Mucosa of descending colon (tissue), 3 donors: ENCODE measurements at places on chromosomes 5 and 9.

DNA sequence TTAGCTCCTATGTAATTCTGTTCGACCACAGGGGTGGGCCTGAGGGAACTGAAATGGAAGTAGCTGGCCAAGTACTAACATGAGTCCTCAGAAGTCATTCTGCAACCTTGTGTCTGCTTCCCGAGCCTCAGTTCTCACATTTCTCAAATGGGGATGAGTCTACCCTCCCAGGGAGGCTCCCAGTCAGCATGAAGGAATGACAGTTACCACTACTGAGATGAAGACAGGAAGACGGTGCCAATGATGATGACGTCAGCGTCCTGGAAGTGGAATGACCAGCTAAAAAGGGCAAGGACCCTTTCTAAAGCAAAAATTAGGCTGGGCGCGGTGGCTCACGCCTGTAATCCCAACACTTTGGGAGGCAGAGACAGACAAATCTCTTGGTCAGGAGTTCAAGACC is 6.8 kb downstream of the PIP5KL1 start:
- DNase-seq, result no peak

- no peak for DNase-seq
These were observed 21.9 kb downstream of the SEMA4D start for GRCh38 chr9:89475891-89476440.

DNA sequence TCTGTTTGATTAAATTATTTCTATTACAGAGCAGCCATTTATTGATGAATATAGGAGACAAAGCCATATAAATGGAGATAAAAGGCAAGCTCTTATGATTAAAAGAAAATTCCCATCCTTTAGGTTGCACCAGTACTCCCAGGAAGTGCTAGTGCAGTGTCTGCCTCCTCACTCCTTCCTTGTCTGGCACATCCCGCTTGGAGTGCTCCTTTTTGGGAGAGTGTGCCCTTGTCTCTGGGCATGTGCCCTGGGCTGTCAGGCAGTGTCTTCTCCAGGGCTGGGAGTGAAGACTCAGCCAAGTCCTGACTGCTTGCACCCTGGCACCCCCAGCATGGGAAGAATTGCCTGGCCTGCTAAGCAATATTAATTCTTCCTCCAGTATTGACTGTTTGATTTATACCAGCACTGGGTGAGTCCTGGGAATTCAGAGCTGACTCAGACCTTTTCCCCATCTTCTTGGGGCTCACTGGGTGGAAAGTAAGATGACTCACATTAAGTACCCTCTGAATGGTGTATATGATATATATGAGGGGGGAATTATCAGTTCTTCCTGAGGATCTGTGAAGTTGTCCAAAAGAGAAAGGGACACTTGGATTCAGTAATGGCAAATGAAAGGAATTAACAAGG is 62.1 kb downstream of the ZSWIM6 start:
- DNase-seq, result no peak

GRCh38 chr5:56375011-56375410 is 141.9 kb upstream of the ANKRD55 start:
- DNase-seq, result no peak

- DNase-seq, result peak; percentile 44
These were observed 288.7 kb downstream of the DOCK8 start for GRCh38 chr9:503326-503725.

GRCh38 chr9:17520268-17521064 is 58.4 kb upstream of the SH3GL2 start:
- DNase-seq, result no peak

DNA sequence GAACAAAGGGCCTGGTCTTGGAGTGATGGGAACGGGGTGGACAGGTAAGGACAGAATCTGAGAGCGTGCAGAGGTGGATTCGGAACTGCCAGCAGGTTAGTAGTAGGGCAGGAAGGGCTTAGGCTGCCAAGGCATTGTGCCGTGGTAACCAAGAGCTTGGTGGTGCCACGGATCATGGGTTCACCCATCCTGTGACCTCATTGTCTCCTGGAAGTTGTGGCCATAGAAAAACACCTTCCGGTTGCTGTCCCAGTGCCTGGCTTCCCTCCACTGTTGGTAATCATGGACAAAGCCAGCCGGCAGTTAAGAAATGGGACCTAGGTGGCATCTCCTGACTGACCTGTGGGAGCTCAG is 42.5 kb upstream of the CFAP157 start:
- no peak for DNase-seq

- no peak for DNase-seq
These were observed 43.0 kb downstream of the AP3S1 start for GRCh38 chr5:115884704-115885103.

GRCh38 chr5:140075371-140075770 is 32.3 kb upstream of the NRG2 start:
- no peak for DNase-seq

DNA sequence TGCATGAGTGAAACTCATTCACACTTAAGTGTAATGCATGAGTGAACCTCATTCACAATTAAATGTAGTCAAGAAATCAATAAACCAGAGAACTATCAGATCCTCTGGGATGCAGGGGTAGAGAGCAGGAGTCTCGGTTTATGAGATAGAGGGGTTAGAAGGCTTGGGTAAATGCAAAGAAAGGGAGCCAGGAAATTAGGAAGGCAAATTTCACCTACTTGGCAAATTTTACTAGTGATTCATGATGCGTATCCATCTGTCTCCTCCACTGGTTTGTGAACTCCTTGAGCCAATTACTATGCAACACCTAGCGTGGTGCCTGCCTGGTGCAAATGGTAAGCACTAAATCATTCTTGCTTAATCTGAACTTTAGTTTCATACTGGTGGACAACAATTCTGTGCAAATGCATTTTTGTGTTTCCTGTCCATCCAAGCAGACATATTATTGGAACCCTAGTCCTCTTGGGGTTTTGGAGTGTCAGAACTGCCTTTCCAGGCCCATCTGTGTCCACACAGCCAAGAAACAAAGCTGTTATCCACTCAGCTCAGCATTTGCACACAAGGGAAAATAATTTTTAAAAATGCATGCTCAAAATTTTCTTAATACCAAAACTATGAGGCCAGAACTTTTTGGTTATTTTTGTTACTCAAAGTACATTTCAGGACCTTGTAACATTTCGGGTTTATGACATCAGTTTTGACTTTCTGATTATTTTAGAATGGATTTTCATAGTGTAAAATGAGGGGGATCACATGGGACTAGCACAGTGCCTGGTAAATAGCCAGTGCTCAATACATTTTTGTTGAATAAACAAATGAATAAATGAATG is 5.2 kb downstream of the HAPLN1 start:
- no peak for DNase-seq

DNA sequence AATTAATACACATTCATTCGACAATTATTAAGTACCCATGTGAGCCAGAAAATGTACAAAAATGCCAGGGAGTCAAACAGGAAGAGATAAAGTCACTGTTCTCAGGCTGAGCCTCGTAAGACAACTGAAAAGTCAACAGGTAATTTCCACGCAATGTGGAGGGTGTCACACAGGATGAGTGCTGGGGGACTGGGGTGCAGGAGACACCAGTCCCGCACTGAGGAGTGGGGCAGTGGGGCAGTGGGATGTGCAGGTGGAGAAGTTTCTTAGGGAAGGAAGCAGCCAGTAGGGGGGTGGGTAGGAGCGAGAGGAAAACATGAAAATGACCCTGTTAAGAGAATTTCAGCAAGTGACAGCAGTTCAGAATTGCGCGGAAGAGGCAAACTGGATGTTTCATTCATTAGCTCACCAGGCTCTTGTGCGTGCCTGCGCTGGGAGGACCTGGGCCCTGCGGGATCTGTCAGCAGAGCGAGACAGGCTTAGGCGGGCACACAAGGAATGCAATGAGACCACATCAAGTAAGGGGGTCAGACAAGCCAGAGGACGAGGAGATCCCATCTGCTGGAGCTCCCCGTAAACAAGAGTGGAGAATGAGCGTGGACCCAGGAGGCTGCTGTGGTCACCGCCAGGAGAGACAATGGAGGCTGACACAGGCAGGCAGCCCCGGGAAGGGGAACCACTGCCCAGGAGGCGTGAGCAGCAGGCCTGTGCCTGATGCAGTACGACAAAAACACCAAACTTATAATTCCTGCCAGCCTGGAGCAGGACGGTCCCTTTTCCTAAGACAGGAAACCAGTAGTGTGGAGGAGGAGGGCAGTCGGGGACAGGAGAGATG is 21.0 kb downstream of the CAMSAP1 start:
- no peak for DNase-seq

- no peak for DNase-seq
These were observed 219.8 kb upstream of the C9orf72 start for GRCh38 chr9:27792971-27793689.

DNA sequence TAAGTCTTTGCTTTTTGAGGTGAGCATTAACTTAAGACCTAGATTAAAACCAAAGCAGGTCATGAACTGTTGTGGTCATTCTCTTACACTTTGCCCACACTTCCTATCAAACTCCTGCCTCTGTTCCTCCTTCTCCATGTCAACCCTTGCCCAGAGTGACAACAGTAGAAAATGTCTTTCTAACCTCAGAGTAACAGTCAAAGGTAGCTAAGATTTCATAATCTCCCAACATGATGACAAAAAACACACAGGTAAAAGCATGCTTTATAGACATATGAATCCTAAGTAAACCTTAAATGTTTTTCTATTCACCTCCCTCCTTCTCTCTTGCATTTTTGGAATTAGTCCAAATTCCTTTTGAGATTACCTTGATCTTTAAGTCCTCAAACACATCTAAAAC is 422.3 kb downstream of the SPATA31D1 start:
- no peak for DNase-seq

DNA sequence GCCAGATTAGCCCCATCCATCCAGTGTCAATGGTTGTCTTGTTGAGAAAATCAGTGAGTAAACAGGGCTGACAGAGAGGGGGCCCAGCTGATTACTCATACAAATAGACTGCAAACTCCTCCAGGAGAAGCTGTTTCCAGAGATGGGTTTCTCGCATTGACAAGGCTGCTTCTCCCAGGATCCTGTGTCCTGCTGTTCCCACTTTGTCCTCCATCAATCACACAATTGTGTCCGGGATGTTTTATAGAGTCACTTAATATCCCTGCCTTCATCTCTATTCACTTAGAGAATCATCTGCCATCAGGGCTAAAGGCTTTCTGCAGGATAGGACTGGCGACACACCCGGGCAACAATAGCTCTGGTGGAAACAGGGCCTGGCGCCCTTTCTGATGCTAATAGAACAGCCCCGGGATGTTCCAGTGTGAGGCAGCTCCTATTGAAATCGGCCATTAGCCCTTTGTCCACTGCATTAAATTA is 71.7 kb upstream of the TBCA start:
- no peak for DNase-seq

- no peak for DNase-seq
These were observed 39.0 kb upstream of the OSMR start for GRCh38 chr5:38806775-38807258.

DNA sequence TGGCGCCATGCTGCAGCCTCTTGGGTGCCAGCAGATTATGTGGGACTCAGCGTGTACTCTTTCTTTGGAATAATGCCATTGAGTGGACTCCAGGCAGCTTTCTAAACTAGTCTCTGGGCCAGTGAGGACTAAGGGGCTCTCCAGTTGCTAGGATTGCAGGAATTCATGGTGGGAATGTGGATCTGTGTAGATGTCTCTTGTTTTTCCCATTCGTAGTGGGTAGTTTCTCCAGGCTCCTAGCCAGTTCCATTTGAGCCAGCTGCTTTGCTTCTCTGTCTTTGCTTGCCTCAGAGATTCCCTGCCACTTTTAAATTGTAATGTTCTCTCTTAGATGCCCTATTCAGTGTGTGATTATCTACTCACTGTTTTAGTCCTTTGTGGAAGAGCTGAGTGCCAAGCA is 42.6 kb downstream of the SLF1 start:
- DNase-seq, result no peak

DNA sequence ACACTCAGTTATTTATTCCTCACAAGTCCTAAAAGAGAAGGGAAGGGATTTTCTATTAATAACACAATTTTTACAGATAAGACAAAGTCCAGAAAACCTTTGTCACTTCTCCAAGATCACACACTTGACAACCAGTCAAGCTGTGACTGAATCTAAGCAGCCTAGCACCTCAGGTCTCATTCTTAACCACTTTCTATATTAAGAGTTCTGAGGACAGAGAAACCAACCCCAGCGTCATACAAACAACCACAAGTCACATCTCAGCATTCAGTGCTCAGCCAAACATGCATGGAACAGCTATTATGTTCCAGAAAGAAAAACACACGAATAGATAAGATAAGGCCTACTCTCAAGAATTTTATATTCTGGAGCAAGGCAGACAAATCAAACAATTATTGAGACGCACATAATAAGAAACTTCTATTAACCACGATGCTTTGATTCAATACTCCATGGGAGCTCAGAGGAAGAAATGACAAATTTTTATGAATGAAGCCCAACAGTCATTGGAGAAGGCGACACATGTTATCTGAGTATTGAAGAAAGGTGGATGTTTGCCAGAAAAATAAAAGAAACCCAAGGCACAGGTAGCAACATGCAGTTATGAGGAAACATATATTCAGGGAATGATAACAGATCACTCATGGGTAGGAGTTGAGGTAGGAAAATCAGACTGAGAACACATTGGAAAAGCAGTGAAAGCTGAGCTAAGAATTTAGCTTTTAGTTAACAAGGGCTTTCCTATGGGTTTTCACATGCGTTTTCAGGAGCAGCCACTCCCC is 113.1 kb downstream of the HTR4 start:
- DNase-seq, result no peak

- no peak for DNase-seq
These were observed 3.3 kb downstream of the SGCD start for GRCh38 chr5:156330141-156330870.

GRCh38 chr5:10306114-10306513 is 1.6 kb downstream of the CMBL start:
- no peak for DNase-seq

DNA sequence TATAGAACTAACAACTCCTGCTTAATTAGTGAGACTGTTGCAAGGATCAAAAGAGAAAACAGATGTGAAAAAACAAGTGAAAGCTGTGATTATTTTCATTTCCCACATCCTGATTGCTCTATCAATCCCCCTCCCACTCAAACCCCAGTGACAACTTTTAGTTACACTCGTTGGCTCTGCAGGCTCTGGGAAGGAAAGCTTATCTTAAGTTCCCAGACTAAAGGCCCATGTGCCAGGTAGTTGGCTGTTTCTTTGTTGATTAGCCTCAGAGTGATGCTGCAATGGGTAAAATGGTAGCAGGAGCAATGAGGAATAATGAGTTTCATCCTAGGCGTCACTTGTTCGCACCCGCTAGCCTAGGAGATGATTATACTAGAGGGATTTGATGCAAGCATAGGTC is 133.3 kb upstream of the IFNE start:
- DNase-seq, result no peak

- DNase-seq, result no peak
These were observed 77.0 kb upstream of the ZSWIM6 start for GRCh38 chr5:61254969-61255555.

DNA sequence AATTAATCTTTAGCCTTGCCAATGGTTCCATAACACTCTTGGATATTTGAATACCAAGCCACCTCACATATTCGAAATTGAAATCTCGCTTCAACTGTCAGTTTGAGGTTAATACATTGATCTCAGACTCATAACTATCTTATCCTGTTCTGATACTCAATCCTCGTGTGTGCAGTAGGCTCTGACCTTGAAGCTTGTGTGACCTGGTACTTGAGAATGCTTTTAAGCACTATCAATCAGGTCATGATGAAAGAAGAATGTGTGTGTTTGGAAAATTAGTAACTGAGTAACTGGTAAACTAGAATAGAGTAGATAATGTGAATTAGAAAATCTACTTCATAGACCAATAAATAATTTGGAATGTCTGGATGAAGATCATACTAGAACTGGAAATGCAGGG is 1266.7 kb downstream of the MAT2B start:
- DNase-seq, result no peak
